AG04450 (cell line): ENCODE measurements at places on chromosomes 1 and 21.

GRCh38 chr1:25676488-25676887 is 59.9 kb downstream of the MAN1C1 start:
- DNase-seq: no peak

- no peak for DNase-seq
Measured at GRCh38 chr1:10765734-10766478, 30.5 kb downstream of the CASZ1 start.

DNA sequence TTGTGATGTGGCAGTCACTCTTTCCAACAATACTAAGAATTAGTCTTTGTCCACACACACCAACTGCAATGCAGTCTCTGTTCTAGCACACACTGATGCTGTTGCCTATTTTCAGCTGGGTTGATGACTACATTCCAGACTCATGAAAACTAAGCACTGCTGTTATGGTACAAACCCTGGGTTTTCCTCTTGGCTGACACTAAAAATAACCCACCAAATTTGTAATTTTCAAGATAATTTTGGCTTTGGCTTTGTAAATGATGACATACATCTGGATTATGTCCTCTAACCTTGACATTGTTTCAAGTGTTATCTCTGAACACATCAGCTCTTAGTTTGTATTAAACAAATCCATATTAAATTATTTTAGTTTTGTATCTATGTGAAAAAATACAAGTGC is 444.8 kb downstream of the PTPRC start:
- DNase-seq: peak; percentile 6

- no peak for DNase-seq
Measured at GRCh38 chr1:241636291-241636690, 3.9 kb downstream of the CHML start.

DNA sequence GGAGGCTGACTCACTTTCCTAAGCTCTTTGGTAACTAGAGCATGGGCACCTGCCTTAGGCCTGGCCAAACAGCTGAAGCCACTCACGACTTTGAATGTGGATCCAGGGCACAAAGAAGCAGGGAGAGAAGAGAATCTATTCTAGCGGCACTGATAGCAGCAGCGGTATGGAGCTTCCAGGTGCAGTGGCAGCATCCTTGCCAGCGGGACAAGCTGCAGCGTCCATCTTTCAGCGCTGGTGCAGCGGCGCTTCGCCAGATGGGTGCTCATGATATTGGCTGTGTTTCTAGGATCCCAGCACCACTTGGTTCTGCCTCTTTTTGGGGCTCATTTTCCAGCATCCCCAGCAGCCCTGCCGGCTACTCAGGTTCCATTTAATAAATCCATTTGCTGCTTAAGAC is 184.2 kb downstream of the SLC44A5 start:
- no peak for DNase-seq

DNA sequence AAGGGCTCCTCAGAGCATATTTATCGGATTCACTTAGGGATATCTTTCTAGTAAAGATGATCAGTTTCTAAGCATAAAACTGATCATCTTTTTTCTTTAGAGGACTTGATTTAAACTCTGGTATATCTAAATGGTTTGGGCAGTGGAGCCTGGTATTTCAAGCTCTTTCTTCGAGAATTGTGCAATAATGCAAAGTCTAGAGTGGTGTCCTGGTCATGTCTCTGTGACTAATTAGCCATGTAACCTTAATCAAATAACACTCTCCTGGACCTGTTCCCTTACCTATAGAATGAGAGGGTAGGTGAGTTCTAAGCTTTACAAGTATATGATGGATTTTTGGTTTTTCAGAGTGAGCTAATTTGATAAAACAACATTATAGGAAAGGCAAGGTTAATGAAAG is 225.2 kb downstream of the RPS6KC1 start:
- DNase-seq: no peak

DNA sequence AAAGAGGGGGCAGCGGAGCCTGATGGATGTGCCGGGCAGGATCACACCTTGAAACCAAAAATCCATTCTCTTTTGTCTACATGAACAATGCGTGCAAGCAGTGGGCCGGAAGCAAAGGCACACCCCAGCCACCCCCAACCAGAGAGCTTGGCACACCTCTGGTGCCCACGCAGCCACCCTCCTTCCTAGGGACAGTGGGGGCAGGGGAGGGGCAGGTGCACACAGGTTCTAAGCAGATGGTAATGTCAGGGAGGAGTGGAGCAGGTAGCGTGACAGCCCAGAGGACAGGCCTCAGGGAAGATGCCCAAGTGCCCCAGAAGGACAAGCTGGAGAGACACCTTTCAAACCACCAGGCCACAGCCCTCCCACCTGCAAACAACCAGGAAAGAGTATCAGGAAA is 36.5 kb downstream of the SYF2 start:
- no peak for DNase-seq

- no peak for DNase-seq
Measured at GRCh38 chr1:167964646-167965045, 27.8 kb upstream of the MPC2 start.

- DNase-seq: no peak
Measured at GRCh38 chr1:151737026-151737425, 15.7 kb downstream of the RIIAD1 start.

GRCh38 chr21:46171585-46171984 is 12.7 kb downstream of the SPATC1L start:
- DNase-seq: no peak

- DNase-seq: no peak
Measured at GRCh38 chr1:147413110-147413605, 128.1 kb upstream of the BCL9 start.

- DNase-seq: no peak
Measured at GRCh38 chr1:89130716-89131115, 4.8 kb upstream of the GBP2 start.

DNA sequence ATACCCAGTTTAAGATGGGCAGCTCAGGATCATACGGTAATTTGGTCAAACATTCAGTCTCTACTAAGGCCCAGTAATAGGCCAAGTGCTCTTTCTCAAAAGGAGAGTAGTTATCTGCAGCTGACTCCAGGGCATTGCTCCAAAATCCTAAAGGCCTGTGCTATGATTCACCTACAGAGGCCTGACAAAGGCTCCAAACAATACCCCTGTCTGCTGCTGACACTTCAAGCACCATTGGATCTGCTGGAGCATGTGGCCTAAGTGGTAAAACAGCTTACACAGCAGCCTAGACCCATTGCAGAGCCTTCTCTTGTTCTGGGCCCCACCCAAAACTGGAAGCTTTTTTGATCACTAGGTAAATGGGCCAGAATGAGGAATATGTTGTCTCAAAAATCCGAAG is 22.8 kb downstream of the SLAMF7 start:
- no peak for DNase-seq

DNA sequence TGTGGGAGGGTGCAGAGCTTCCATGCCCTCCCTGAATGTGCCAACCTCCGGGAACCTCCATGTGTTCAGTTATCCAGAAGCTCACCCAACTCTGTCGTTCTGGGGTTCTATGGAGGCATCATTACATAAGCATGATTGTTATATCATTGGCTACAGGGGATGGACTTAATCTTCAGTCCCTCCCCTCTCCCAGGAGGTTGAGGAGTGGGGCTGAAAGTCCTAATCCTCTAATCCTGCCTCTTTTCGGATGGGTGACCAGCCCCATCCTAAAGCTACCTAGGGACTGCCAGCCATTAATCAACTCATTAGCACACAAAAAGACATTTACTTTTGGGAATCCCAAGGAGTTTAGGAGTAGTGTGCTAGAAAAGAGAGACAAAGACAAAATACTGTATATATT is 32.0 kb upstream of the PSEN2 start:
- no peak for DNase-seq

DNA sequence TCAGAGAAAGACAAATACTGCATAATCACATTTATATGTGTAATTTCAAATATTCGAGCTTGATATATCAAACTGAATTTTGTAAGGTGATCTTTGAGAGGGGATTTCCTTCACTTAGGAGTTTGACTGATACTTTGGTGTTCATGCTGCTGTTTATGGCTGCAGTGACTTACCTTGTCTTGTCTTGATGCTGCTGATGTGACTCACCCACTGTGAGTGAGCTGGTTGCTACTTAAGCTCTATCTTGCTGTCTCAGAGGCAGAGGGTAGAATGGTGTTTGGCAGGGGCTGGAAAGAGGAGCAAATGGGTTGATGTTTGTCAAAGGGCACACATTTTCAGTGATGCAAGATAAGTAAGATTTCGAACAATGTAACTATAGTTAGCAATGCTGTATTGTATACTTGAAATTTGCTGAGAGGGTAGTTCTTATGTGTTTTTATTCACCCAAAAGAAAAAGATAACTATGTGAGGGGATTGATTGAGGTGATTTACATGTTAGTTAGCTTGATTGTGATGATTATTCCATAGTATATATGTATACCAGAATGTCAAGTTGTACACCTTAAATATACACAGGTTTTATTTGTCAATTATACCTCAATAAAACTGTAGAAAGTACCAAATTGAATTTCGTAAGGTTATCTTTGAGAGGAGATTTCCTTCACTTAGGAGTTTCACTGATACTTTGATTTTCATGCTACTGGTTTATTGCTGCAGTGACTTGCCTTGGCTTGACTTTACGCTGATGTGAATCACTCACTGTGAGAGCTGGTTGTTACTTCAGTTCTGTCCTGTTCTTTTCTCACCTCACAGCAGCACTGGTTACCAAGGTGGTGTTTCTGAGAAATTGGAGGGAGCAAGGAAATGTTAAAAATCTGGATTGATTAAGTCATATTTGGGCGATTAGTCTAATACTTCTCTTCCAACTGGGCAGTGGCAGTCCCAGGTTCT is 94.5 kb upstream of the SLC5A9 start:
- DNase-seq: no peak
